Daoy (cell line): ENCODE measurements at places on chromosomes 5 and 9. TPM values are rescaled to one million over a fixed set of nuclear protein-coding genes. Genes with fewer than 3 reads are reported as not detected.

Gene ESM1
- 1.9 and 5.0 TPM in 2 replicates for total RNA-seq

- DNase-seq: no peak
These were observed 24.2 kb downstream of the P4HA2 start for GRCh38 chr5:132203464-132203818.

Gene AGXT2
- not detected in 2 replicates for total RNA-seq

DNA sequence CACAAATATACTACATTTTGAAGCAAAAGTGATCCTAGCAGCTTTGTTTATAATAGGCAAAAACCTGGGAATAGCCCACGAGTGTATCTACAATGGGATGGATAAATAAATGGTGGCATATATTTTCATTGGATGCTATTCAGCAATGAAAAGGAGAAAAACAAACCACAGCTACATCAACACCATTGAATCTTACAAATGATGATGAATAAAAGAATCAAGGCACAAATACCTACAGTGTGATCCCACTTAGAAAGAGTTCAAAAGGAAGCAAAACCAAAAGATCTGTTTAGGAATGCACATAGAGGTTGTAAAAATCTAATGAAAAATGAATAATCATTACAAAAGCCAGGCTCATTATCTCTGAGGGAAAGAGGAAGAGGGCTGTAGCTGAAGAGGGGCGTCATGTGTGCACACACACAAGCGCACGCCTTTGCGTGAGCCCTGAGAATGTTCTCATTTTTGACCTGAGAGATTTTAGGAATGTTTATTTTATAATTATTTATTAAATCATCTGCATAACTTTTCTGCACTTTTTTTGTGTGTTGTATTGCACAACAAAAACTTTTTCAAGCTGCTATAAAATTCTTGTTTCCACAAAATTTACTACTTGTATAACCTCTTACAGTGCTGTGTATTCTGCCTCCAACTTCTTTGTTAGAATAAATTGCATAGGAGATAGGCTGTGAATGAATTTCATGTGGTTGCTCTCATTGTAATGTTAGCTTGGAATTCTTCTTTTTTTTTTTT is 5.9 kb upstream of the RHOBTB3 start:
- DNase-seq: no peak

GRCh38 chr9:133752739-133753446 is 14.7 kb upstream of the SARDH start:
- DNase-seq: no peak

DNA sequence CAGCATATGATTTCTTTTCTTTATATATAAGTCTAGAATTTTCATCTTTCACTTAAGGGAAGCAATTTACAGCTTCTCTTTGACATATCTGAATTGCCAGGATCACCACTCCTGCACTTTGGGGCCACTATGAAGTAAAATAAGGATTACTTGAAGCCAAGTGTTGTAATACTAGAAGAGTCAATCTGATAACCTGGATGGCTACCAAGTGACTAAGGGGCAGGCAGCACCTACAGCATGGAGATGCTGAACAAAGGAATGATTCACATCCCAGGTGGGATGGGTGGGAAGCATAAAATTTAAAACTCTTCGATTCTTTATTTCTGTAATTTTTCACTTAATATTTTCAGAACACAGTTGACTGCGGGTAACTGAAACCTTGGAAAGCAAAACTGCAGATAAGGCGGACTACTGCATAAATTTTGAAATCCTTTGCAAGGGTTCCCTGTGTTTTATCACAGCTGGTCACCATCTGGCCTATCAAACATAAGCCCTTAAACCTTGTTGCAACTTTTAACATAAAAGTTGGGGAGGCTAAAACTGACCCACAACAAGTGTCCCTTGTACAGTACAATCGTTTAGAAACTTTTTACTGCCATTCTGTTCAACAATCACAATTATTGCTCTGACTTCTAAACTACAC is 31.2 kb downstream of the NR3C1 start:
- DNase-seq: no peak

Gene TRIM36
- 6.3 and 13.3 TPM in 2 replicates for total RNA-seq

Gene PRDM9
- not detected in 2 replicates for total RNA-seq
